ENCODE measurements at places on chromosomes 4 and X.

DNA sequence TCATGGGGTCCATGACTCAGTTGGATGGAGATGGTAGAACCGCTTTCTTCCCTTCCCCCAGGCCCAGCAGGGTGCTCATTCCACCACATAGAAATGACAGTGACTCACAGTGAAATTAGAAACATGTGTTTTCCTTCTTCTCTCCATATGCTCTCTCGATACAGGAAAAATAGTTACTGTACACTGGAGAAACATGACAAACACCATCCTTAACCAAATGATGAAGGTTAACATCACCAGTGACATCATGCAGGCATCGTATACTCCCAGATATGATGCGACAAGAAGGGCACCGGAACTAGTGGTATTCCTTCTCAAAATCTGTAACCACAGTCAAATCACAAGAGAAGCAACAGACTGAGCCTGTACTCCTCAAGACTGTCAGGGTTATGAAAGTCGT is 11.7 kb upstream of the RAB40A start:
- no peak for DNase-seq

- DNase-seq, result no peak
Measured at GRCh38 chr4:23169608-23170311, 477.0 kb downstream of the GBA3 start.

DNA sequence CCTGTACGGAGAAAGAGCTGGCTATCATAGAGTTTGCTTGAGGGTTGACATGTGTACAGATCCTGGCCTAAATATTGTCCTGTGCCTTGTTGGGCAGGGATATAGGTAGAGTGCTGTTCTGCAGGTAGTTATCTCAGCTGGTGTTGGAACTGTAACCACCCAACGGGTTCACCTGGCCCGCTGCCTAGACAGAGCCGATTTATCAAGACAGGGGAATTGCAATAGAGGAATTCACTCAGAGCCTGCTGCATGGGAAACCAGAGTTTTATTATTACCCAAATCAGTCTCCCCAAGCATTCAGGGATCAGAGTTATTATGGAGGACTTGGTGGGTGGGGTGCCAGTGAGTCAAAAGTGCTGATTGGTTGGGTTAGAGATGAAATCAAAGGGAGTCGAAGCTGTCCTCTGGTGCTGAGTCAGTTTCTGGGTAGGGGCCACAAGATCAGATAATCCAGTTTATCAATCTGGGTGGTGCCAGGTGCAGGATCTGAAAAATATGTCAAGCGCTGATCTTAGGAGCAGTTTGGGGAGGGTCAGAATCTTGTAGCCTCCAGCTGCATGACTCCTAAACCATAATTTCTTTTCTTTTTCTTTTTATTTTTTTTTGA is 42.5 kb upstream of the XIAP start:
- DNase-seq, result no peak

GRCh38 chr4:110867981-110868720 is 245.3 kb upstream of the PITX2 start:
- no peak for DNase-seq

DNA sequence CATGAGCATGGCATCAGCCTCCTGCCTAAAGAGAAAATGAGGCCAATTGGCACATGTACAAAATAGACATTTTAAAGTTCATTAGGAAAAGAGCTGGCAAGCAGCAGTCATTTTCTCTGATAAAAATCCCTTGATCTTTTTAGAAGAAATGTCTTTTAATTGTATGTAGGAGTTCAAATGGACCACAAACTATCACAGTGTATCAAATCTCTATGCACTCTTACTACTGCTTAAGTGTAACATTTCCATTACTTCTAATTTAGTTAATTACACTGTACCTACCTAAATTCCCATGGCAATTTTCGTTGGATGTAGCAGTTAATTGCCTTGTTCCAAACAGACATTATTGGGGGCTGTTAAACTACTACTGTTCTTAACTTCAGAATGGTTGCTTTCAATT is 233.7 kb upstream of the TECRL start:
- DNase-seq, result no peak

GRCh38 chrX:102684772-102685520 is 27.3 kb upstream of the GPRASP2 start:
- no peak for DNase-seq

DNA sequence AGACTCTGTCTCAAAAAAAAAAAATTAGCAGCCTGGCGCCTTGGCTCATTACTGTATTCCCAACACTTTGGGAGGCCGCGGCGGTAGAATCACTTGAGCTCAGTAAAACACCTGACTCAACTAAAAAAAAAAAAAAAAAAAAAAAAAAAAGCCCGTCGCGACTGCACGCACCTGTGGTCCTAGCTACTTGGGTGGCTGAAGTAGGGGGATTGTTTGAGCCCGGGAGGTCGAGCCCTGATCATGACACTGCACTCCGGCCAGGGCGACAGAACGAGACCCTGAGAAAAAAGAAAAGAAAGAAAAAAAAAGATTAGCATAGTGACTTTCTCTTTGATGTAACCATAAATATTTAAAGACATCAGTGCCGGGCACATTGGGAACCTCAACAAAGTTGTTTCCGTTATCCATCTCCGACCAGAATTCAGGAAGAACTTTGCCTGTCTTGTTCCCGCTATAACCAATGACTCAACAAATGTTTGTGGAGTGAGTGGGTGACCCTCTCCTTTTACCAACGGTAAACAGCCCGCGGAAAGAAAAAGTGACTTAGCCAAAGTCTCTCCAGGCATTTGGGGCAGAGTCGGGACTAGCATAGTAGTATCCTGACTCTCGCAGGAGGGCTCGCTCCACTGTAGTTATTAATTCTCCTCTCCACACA is 553 bp upstream of the MED28 start:
- DNase-seq, result no peak

DNA sequence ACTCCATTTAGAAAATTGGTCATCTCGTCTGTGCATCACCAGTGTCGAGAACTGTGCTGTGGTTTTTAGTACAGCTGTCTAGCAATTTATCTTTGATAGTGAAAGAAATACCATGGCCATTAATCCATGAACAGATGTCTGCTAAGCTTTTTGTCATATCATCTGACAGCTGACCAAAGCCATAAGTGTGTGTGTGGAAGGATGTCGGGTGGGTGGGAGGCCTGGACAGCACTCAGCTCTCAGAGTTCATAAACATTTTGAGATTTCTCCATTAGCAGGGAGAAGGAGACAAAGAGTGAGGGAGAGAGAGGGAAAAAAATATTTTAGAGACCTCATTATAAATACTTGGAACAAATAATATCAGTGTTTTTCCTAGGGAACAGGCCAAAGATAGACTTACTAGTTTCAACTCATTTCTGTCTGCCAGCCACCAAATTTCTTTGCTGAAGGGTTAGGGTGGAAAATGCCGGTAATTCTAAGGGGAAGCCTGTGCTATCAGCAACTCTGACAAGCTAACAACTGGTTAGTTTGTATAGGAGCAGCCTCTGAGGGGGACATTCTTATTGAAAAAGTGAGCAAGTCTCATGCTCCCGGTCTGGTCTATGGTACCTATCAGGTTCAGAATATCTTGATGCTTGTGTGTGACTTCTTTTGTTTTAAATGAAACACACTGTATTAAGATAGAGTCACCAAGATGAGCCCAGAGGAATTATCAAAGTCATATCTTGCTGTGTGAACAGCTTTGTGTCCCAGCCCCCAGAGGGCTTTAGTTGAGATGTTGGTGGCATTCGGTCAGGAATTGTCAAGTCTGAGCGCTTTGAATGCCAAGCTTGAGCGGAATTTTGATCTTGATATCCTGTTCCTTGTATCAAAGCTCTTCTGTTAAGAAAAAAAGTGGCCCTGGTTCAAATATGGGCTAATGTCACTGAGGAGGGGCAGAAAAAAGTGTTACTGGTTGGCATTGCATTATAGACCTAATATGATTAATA is 41.9 kb upstream of the PDLIM3 start:
- DNase-seq, result no peak

DNA sequence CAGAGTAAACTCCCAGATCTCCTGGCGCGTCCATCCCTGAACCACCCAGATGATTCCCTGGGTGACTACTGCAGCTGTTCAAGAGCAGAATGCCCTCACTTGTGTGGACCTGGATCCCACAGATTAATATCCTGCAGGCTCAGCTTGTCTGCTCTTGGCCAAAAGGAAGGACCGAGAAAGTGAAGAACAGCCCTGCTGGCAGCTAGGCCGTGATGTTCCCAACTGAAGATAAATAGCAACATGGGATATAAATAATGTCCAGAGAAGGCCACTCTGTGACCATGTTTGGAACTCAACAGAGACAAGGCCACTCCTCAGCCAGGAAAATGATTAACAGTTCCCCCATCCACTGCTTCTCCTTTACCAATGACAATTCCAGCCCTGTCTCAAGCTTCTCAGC is 21.5 kb downstream of the SUPT20HL2 start:
- DNase-seq, result no peak

DNA sequence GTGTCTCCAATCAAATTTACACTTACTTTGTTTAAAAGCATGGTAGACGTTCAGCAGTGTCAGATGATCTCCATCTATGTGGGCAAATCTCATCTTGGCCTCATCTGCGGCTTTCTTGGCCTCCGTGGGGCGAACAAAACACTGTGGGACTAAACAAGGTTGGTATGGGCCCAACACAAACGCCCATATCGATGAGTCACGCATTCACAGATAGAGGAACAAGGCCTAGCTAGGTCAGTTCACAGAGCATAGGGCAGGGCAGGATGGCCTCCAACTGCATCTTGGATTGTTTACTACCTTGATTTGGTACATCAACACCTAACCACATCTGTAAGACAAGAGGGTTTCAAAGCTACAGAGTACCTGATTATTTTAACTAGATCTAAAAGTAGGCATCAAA is 47.3 kb downstream of the DHX15 start:
- no peak for DNase-seq

GRCh38 chr4:98642991-98643426 is 15.4 kb downstream of the TSPAN5 start:
- DNase-seq, result no peak

- DNase-seq, result no peak
Measured at GRCh38 chrX:138718941-138719340, 7.4 kb upstream of the FGF13 start.

DNA sequence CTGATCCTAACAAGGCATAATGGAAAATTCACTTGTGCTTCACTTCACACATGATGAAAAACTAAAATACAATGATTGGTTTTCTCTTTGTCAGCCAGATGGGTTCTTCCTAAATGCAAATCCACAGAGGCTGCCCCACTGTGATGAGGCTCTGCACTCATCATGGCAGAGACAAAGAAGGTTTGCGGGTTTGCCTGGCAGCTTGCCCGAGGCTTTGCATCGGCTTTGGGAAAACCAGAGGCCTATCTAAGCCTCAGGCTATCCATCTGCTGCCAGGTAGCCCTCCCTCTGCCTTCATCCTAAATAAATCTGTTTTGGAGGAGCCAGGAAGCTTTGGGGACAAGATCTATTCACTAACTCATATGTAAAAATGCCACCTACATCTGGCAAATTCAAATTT is 244.2 kb downstream of the PACRGL start:
- no peak for DNase-seq
